Cardiac muscle cell (in vitro differentiated cells and primary cell): ENCODE measurements at places on chromosomes 5 and 9.
A peak's percentile ranks its signal among the peaks of the same experiment; 100 is the strongest.

DNA sequence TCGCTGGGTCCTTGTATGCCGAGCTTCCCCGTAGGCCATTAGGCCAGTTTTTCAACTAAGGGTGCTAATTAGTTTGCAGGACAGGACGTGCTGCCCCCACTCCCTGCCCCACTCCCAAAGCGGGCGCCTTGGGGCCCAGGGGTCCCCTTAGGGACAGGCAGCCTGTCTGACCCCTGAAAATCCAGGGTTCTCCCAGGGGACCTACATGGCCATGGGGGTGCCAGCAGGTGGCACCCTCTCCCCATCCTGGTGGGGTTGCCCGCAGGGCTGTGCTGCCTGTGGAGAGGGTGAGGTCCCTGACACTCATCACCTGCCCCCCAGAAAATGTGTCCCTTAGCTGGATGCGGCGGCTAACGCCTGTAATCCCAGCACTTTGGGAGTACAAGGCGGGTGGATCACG is 8.5 kb upstream of the CCDC187 start:
- peak; percentile 53 for DNase-seq

DNA sequence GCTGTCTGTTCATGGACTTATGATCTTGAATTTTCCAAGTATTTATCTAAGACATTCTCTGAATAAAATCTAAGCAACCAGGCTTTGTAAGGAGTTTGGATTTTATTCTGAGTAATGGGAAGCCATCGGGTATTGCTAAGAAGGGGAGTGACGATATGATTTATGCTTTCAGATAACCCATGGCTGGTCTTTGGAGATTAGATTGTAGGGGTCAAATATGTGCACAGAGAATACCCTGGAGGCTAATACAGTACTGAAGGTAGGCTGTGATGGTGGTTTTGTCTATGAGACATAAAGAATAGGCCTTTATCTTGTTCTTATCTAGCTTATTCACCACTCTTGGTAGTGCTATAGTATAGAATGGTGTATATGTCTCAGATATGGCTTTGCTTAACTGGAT is 60.0 kb upstream of the C5orf46 start:
- no peak for DNase-seq

- no peak for DNase-seq
Measured at GRCh38 chr5:178537467-178538371, 52.5 kb downstream of the COL23A1 start.

DNA sequence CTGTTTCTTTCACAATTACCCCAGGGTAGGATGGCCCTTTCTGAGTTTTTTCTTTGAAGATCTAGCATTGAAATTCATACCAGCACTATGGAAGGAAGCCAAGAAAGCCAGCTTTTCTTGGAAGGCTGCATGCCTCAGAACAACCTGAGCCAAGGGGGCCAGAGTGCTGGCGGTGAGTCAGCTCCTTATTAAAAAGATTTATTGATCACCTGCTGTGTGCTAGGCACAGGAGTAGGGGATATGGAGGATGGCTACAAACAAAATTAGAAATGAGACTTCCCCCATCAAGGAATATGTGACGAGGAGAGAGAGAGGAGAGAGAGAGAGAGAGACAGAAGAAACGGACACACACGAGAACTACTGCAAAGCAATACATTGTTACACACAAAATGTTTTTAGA is 184.6 kb upstream of the PUM3 start:
- no peak for DNase-seq

- no peak for DNase-seq
Measured at GRCh38 chr5:101904736-101905135, 391.3 kb downstream of the SLCO4C1 start.

DNA sequence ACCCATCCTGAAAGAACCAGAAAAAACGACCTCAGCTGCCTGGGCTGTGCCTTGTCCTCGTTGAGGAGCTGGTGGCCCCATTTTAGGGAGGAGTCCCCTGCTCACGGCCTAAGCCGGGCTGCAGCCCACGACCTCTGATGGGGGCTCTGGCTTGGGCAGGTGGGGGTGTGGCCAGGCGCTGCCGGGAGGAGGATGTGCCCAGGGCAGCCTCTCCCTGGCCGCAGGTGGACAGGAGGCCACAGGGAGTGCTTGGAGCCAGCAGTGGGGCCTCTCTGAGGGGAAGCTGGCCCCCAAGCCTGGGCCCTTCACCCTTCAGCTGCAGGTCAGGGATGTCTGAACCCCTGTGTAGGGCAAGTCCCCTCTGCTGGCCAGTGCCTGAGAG is 2.5 kb downstream of the DIPK1B start:
- no peak for DNase-seq

- peak; percentile 23 for DNase-seq
Measured at GRCh38 chr5:38329132-38329715, 70.9 kb downstream of the EGFLAM start.

DNA sequence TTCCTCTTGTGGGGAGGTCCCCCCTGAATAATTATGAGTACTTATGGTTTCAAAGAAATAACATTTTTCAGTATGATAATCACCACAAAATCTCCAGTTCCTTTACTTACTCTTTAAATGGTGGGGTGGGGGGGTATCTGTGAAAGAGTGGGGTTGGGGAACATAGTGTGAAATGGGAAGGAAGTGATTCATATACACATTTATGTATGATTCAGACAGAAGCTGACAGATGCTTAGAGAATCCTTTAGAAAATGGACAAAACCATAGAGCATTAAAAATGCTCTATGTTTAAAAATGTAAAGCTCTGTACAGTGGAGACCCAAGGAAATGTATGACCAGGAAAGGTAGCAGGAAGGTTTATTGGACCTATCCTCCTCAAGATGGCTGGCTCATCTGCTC is 267.5 kb upstream of the GRIA1 start:
- DNase-seq = no peak

DNA sequence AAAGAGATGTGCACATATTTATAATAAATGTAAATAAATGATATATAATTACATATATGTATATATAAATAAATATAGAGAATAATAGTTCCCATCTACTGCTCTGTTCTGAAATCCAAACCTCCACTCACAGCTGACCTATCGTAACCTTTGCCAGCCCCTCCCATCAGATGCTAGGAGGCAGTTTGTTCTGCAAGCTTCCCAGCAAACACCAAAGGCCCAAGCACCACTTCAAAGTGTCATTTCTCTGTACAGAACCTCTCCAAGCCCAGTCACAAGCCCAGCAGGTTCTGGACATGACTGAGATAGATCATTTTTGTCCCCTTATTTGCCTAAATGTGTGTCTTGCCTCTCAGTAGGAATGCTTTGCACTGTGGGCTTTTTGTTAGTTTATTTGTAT is 62.4 kb downstream of the MFAP3 start:
- DNase-seq = peak; percentile 60

DNA sequence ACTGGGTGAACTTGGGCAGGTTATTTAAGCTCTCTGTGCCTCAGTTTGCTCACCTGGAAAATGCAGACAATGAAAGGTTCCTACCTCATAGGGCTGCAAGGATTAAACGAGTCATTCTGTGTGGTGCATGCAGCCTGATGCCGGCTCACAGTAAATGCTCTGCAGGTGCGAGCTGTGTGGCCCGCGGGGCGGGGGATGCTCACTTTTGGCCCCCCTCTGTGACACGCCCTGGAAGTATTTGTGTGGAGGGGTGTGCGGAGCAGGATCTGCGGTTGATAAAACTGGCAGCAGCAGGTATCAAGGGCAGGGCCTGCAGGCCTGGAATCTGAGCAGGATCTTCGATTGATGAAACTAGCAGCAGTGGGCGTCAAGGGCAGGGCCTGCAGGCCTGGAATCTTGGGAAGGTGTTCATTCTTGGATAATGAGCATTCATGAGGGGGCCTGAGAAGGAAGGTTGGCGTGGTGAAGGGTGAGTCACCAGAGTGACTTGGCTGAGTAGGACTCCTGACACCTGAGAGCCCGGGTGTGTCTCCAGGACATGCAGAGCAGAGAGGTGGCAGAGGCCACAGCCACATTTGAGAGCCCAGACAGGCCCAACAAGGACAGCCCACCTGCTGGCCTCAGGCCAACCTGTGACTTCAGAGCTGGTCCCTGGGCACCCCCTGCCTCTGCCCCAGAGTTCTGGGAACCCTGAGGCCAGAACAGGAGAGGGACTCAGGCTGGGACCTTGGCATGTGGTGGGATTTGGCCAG is 11.9 kb downstream of the UNC5A start:
- DNase-seq = no peak

- DNase-seq = no peak
Measured at GRCh38 chr5:163310997-163311396, 126.4 kb upstream of the CCNG1 start.

DNA sequence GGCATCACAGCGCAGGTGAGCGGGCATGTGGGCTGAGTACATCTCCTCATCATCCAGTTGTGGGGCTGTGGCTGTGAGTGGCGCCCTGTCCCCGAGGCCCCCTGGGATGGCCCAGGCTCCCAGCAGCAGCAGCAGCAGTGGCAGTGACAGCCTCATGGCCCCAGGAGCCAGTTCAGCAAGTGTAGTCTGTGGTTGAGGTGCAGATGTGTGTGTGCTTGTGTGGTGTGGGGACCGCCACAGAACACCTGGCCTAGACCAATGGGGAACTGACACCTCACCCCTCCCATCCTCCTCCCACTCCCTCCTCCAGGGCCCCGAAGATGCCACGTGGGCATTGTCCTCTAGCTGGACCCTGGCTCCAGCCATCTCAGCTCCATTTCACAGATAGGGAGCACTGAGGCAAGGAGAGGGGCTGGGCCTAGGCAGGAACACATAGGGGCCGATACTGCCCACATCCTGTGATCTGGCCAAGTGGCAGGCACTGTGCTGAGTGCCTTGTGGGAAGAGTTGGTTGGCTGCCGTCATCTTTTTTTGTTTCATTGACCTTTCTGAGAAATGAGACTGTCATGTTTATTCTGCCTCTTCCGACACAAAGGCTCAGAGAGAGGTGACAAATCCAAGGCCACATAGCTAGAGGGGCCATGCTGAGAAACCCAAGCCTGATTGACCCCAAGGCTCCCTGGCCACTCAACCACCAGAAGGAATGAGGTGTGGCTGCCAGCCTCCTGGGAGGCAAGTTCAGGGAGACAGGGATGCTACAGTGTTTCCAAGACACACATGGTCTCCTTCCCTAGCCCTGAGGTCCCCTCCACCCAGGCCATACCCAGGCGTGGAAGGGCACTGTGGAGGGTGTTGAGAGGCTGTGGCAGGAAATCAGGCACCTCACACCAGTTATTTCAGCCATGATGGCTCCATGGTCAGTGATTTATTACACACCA is at the start of gene MZB1:
Gene MZB1, minus strand, starts transcription at position 213 of the 938 bp plus-strand sequence. Its CDS starts 57 bp downstream, at position 156.
- DNase-seq = no peak

DNA sequence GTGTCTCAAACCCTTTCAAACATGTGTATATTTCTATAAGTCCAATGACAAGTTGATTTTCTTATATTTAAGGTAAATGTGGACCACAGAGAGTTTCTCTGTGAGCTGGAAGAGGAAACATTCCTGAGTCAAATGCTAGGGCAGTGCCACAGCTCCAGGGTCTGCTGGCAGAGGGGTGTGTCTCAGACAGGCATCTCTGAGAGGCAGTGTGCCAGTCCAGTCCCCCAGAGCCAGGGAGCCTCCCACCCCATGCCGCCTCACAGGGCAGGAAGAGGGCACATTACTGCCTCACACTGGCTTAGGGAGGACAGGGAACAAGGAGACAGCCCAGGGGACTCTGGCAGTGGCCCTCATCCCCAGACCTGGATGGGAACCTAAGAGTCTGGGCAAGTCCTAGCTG is 120.2 kb downstream of the TENT4A start:
- no peak for DNase-seq

GRCh38 chr9:121765021-121765950 is 113.9 kb downstream of the DAB2IP start:
- peak; percentile 84 for DNase-seq

DNA sequence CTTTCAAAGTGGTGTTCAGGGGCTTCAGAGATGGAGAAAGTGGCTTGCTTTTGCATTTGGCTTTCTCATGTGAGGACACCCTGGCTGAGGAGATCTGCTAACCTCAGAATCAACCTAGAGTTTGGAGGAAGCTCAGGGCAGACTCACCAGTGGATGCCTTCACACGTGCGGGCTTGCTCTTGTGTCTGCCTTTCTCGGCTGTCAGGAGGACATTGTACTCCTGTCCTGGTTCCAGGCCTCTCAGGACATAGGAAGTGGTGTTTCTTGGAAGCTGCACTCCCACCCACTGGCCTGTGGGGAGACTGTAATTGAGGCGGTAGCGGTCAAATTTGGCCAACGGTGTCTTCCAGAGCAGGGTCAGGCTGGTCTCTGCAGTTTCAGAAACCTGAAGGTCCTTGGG is 44.5 kb downstream of the TNC start:
- no peak for DNase-seq

- DNase-seq = peak; percentile 76
Measured at GRCh38 chr9:28073270-28073669, 500.0 kb upstream of the C9orf72 start.

GRCh38 chr5:54671681-54672080 is 154.1 kb downstream of the SNX18 start:
- DNase-seq = peak; percentile 38

GRCh38 chr5:180438785-180439780 is 55.1 kb upstream of the CNOT6 start:
- no peak for DNase-seq

GRCh38 chr5:176596689-176597416 is 13.1 kb downstream of the GPRIN1 start:
- DNase-seq = peak; percentile 56
